ENCODE measurements at places on chromosomes 1 and 21.

DNA sequence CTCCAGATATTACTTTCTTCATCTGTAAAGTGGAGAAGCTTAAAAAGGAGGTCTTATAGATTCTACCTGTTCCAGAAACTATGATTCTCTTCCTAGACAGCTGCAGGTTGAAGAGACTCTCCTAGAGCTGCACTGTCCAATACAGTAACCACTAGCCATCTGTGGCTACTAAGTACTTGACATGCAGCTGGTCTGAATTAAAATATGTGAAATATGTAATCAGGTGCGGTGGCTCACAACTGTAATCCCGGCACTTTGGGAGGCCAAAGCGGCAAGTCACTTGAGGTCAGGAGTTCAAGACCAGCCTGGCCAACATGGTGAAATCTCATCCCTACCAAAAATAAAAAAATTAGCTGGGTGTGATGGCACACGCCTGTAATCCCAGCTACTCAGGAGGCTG is 15.8 kb downstream of the APP start:
- DNase-seq = no peak

DNA sequence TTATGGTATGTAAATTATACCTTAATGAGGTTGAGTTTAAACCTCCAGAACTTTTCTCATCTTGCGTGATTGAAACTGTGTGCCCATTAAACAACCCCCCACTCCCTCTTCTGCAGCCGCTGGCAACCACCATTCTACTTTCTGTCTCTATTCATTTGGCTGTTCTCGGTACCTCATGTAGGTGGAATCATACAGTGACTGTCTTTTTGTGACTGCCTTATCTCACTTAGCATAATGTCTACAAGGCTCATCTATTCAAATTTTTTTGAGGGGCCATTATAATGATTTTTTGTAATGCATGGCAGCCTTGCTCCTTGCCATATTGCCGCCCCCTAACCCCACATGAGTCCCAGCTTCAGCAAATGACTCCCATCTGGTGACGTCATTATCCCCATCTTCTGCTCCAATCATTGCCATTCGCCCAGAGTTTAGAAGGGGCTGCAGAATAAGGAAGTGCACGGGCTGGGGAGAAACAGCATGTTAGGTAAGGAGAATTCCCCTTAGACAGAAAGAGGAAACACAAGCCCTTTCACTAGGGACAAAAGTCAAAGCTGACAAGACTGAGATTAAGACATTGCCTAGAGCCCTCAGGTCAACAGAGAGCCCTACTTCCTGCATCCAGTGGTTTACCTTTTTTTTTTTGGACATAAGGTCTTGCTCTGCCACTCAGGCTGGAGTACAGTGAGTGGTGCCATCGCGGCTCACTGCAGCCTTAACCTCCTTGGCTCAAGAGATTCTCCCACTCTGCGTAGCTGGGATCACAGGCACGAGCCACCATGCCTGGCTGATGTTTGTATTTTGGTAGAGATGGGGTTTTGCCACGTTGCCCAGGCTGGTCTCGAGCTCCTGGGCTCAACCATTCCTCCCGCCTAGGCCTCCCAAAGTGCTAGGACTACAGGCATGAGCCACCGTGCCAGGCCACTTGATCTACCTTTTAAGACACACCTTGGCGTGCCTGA is 78.4 kb upstream of the ERRFI1 start:
- DNase-seq = no peak

DNA sequence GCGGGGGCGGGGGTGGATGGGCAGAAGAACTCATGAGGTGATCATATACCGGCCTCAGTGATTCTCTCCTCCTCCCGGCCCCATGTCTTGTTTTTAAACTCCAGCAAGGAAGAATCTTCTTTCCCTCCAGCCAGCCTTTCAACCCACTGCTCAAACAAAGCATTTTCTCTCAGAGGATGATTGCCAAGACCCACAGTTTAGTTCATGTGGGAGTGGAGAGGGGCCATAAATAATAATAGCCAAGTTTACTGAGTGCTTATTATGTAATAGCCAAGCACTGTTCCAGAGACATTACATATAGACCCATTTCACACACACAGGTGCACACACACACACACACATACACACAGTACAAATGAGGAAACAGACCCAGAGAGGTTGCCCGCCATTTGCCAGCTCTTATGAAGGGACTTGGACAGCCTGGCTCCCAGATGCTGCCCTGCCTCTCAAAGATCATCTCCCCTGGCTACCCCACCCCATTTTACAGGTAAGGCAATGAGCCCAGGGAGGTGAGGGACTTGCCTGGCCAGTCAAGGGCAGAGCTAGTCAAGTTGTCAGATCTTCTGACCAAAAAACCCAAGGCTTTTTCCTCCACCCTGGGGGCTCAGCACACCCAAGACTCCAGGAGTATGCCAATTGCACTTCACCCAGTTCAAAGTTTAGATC is 18.0 kb upstream of the BCAR3 start:
- DNase-seq = no peak

DNA sequence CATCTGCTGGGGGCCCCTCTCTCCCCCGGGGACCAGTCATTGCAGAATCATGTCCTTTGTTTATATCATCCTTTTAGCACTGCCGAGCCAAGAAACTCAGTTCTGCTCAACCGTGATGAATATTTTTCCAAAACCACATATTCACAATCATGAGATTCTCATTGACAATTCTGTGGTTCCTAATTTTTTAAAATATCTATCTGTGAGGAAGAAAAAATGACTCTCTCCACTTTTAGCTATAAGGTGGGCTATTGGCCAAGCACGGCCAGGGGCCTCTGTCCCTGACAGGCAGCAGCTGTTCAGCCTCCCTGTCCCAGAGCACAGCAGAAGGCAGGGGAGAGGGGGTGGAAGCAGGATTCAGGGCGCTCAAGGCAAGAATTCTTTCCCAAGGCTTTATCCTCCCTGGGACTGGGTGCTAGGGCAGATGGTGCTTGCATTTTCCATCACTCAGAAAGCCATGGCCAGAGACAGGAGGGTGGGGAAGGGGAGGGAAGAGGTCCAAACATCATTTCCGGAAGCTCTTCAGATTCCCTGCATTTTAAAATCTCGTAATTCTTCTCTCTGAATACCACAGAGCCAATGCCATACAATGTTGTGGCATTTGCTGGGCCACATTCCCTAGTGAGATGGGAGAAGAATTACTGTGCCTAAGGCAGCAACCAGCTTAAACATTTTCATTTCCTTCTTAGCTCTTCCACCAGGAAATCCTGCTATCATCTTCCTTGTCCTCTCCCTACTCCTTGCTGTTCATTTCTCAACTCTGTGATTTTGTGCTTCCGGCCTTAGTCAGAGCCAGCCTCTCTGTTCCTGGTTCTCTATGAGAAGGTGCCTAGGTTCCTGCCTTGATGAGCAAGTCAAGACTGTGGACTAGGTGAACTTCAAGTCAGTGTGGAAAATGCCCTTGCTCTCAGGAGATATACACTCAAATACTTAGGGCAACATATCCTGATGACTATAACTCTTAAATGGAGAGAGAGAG is 60.3 kb downstream of the KCNJ6 start:
- no peak for DNase-seq

GRCh38 chr1:47572731-47573430 is 135.0 kb downstream of the FOXD2 start:
- DNase-seq = no peak

DNA sequence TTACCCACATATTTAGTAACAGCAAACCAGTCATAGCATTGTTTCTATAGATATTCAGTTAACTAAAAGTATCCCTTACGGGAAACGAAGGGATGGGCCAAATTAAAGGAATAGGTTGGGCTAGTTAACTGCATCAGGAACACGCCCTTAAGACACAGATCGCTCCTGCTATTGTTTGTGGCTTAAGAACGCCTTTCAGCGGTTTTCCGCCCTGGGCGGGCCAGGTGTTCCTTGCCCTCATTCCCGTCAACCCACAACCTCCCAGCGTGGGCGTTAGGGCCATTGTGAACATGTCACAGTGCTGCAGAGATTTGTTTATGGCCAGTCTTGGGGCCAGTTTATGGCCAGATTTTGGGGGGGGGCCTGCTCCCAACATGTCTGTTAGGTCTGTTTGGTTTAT is 14.7 kb downstream of the TNFRSF18 start:
- no peak for DNase-seq

DNA sequence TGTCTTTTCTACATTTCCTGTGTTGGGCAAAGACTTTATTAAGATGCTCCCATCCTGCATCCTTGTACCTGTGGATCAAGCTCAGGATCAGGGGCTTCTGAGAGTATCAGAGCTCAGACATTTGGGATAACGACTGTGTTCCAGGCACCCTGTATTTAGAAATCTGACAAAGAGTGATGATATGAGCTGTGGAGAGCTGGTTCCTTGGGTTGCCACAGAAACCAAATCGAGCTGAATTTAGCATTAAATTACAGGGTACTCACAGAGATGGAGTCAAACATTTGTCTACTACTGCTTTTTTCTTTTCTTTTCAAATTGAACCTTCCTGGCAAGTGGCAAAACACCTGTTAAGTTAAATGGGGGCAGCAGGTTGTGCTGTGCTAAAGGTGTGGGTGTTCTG is 110.6 kb downstream of the XCL2 start:
- no peak for DNase-seq

- no peak for DNase-seq
These were observed 79.0 kb downstream of the RASAL2 start for GRCh38 chr1:178172939-178173338.

DNA sequence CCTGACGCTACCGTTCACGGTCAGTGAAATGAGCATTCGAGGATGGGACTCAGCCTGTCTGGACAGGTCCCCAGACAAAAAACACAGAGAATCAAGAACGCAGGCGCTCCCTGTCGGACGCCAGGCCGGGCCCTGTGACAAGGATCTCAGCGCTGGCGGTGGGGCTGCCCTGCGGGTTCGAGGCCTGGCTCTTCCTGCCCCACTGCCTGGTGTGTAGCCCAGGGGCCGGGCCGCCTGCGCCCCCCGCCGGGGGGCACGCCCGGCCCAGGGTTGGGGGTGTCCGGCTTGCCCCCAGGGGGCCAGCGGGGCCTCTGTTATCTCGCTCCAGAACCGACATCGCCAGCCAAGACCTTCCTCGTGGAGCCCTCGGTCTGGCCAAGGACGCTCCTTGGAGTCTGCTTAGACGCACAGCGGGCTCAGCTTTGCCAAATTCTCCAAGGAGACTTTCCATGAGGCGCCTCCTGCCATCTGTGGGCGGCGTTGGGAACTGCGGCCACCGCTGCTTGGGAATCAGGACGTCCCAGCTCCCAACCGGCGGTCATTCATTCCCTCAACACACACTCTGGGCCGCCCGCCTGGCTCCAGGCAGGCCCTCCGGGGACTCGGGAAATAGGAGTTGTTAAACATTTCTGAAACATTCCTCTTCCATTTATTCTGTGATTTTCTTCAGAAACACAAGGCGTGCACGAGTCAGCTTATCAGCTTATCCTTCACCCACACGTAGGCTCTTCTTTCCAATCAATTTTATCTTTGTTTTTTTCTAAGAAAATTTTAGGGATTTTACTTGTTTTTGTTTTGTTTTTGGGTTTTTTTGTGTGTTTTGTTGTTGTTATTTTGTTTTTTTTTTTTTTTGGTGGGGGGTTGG is 11.3 kb upstream of the RIPK4 start:
- peak; percentile 52 for DNase-seq

DNA sequence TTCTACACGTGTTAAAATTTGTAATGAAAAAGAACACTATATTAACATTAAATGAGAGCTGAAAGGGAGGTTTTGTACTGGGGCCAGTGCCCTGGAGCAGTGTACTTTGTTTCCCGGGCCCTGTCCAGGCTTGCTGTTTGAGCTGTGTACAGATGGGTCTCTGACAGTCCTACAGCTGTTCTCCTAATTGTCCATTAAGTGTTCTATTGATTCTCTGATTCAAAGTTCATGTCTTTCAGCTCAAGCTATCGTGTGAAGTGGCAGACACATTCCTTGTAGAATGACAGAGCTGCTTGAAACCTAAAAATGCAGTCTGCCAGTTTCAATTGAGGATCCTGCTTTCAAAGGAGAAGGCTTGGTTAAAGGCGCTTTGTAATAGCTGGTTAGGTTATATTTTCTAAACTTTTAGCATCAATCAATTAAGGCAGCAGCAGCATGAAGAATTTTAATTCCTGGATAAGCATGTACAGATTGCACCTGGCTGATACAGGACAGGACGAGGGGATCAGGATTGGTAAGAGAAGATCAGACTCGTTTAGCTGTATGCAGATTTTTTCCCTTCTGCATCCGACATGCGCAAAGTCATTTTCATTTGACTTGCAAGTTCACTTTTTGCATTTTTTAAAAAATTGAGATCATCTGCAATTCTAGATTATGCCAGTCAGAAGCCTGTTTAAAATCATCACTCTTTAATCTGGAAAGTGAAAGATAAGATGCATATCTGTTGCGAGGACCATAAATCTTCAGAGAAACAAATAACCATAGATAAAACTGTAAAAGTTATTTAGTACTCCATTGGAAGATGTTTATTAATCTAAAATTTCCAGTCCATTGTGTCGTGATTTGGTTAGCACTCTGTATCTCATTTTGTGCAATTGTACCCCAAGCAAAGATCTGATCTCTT is 98.5 kb downstream of the ATG4C start:
- peak; percentile 98 for DNase-seq

- DNase-seq = no peak
These were observed 27.7 kb downstream of the PIGP start for GRCh38 chr21:37045149-37045548.

- DNase-seq = no peak
These were observed 69.2 kb downstream of the UBE4B start for GRCh38 chr1:10101929-10102328.

DNA sequence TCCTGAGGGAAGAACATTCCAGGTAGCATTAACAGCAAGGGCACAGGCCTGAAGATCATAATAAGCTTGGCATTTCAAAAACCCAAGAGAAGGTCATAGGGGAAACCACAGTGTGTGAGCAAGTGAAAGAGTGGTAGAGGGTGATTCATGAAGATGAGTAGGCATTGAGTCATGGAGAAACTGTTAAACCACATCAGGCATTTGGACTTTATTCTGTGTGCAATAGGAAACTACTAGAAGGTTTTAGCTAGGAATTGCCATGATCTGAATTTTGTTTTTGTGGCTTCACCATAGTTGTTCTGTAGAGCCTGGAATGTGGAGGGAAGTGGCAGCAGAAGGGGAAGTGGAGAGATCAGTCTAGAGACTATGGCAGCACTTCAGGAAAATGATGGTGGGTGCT is 359.0 kb upstream of the PTBP2 start:
- no peak for DNase-seq

GRCh38 chr1:78121710-78122109 is 75.9 kb downstream of the GIPC2 start:
- DNase-seq = no peak

GRCh38 chr1:156922986-156923669 is 2.7 kb downstream of the LRRC71 start:
- DNase-seq = peak; percentile 31

- DNase-seq = no peak
These were observed 14.9 kb upstream of the CD55 start for GRCh38 chr1:207306603-207307002.

DNA sequence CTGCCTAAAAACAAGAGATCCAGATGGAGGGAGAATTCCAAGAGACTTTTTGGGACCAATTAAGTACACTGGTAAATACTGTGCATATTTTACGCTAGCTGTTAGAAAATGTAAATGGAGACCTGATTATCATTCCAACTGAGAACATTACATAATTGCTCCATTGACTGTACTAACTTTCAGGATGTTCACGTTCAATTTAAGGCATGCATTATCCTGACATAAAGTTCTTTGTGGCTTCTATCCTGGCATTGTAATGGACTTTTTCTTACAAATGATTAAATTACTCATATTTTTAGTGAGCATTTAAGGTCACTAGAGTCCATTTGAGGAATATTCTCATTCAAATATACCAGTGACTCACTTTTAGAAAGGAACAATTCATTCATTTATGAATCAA is 883.3 kb upstream of the TMPRSS15 start:
- no peak for DNase-seq

- DNase-seq = no peak
These were observed 22.8 kb downstream of the S100A6 start for GRCh38 chr1:153513023-153513422.

Measured in NCI-H1105 treated with DMSO at 0.1 percent for 48 hours (cell line).